CD8-positive, alpha-beta memory T cell (primary cell): ENCODE measurements at places on chromosomes 7 and 10.

- no peak for DNase-seq
These were observed 91.6 kb downstream of the HTR5A start for GRCh38 chr7:155161690-155162089.

DNA sequence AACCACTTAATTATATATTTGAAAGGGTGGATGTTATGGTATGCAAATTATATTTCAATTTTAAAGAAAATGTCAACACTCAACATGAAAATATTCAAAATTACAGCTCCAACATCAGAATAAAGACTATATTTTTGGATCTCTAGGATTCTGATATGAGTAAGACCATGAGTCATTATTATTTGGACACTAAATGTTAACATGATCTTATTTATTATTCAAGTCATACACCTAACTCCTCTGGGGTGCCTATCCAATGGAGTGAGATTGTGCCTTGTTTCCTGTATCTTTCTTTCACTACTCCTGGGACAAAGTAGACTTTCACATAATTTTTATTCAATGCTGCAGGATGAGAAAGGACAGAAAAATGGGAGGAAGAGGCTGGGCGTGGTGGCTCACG, 135.2 kb upstream of the PRSS1 start:
- no peak for DNase-seq

- no peak for DNase-seq
These were observed 53.8 kb upstream of the GSAP start for GRCh38 chr7:77469927-77470326.

GRCh38 chr7:155507576-155507975, 38.8 kb downstream of the CNPY1 start:
- no peak for DNase-seq

DNA sequence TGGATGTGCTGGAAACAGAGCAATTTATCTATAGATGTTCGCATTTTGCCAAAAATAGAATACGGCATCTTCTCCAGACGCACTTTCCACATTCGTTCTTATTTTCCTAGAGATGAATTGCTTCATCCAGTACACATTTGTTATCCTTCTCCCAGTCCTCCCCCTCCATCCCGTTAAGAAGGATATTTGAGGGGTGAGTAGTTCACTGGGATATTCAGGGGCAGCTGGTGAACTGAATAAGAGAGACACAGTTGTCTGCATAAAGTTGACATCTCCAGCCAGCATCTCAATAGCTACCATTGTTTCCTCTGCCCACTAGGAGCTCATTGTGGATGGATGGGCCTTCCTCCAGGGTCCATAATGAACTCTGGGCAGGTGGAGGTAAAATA, 456.8 kb upstream of the NRP1 start:
- DNase-seq: no peak

GRCh38 chr10:62047228-62047892, 145.9 kb downstream of the ARID5B start:
- no peak for DNase-seq

DNA sequence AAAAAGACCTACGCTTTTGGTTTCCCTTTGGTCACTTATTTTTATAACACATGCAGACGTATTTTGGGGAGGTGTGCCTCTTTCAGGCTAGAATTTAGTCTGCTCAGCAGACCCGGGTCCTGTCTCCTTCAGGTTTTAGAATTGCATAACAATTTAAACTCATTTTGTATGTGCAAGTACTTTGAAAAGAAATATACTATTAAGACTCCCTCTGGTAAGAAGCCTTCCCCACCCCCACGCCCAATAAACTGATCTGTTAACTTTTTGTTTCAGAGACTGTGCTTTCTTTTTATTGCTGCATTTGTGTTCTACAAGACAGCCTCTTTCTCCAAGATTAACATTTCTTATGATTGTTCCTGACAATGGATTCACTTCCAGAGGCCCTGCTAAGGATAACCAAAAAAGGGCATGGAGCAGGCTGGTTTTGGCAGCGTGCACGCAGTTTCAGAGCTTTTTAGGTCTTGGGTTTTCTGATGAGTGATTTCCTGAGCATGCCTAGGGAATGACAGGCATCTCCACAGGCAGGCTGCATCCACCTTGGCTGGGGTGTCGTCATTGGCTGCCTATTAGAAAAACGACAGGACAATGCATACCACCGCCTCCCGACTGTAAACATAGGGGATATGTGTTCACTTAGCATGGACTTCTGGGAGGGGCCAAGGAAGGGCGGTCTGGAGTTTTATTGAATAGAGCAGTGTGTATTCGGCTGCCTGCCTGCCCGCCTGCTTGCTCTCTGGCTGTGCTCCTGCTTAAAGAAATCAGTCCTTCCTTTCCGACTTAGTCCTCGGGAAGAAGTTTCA, at the start of gene CALD1:
TSS of gene CALD1 (plus strand) at position 694 of the 800 bp plus-strand sequence. CDS start 88,100 bp downstream, outside the sequence.
- DNase-seq: no peak

GRCh38 chr7:143415742-143416397, 7.2 kb upstream of the EPHA1 start:
- no peak for DNase-seq
